ENCODE measurements at places on chromosomes 5 and 9.

DNA sequence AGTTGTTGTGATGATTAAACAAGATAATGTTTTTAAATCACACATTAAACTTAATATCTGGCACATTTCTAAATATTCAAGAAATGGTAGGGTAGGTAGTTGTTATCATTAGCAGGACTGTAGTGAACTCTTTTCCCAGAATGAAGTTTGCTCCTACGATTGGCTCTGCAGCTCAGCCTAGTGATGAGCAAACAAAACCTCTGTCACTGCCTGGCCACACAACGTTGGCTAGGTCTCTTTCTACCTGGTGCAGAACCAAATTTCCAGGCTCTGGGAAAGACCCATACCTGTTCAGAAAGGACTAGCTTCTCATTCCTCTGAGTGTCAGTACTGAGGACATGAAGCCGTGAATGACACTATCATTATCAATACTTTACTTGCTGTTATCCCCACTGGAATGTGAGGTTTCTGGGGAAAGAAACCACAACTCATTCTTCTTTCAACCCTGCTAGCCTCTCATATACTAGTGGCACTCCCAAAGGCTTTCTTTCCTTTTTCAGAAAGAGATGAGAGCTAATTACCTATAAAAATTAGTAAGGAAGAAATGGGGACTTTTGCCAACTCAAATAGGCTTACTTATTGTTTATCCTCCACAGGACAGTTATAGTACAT, 219.3 kb upstream of the TRIM32 start:
- no peak for DNase-seq

GRCh38 chr5:123098767-123099513, 9.9 kb downstream of the PRDM6 start:
- no peak for DNase-seq

GRCh38 chr9:92944921-92945320, 2.4 kb upstream of the FGD3 start:
- no peak for DNase-seq

GRCh38 chr5:169921949-169922348, 58.3 kb downstream of the INSYN2B start:
- DNase-seq = no peak

GRCh38 chr9:104094534-104095015, 466 bp downstream of the SMC2 start:
- peak; percentile 8 for DNase-seq

DNA sequence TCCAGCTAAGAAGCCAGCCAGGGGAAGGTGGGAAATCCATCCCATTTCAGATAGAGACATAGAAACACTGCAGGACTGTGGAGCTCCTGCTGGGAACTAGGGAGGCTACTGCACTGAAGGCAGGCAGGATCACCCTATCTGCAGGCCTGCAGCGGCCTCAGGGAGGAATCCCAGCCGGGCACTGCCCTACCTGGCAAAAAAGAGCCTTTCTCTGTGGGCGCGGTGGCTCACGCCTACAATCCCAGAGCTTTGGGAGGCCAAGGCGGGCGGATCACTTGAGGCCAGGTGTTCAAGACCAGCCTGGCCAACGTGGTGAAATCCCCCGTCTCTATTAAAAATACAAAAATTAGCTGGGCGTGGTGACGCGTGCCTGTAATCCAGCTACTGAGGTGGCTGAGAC, 71.4 kb upstream of the PHYKPL start:
- DNase-seq = no peak

GRCh38 chr5:158154226-158155005, 295.5 kb upstream of the CLINT1 start:
- no peak for DNase-seq

DNA sequence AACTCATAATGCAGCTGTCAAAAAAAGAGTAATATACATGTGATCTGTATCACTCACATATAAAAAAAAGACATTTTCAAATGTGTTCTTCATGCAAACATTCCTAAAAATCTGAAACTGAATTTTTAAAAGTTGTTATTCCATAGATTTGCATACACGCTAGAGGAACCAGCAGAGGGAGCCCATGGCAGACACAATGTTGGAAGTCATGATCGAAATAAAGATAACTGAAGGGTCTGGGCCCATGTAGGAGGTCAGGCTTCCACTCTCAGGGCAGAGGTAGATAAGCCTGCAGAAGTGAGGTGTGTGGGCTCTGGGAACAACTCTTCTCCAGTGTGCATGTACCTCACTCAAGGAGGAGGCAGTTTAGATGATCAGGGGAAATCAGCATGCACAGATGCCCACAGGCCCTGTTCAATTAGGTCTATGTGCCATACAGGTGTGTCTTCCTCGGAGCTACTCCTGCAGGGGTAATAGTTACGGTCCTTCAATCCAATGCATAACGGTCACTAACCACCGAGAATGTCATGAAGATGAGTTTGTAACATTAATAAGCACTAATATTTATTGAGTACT, 208.6 kb downstream of the EPB41L4A start:
- DNase-seq = no peak

- DNase-seq = no peak
Observed at GRCh38 chr5:74310997-74311930, 329.3 kb downstream of the ENC1 start.

GRCh38 chr5:139747583-139748504, 47.8 kb upstream of the PSD2 start:
- no peak for DNase-seq

GRCh38 chr9:31471010-31471409, 913.4 kb upstream of the ACO1 start:
- DNase-seq = no peak

DNA sequence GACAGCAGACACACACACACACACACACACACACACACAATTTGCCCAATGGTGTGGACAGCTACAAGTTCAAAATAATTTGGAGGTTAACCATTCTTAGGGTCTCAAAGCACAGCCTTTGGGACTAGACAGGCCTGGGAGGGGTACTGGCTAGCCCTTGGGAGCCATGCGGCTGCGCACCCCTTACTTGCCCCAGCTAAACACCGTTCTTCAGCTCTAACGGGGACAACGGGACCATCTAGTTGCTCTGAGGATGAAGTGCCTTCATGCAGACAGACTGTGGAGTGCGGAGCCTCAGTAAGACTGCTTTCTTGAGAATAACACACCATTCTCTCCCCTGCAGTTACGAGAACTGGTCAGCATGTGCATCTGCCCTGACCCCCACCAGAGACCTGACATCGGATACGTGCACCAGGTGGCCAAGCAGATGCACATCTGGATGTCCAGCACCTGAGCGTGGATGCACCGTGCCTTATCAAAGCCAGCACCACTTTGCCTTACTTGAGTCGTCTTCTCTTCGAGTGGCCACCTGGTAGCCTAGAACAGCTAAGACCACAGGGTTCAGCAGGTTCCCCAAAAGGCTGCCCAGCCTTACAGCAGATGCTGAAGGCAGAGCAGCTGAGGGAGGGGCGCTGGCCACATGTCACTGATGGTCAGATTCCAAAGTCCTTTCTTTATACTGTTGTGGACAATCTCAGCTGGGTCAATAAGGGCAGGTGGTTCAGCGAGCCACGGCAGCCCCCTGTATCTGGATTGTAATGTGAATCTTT, 64.6 kb downstream of the PSMB7 start:
- no peak for DNase-seq

DNA sequence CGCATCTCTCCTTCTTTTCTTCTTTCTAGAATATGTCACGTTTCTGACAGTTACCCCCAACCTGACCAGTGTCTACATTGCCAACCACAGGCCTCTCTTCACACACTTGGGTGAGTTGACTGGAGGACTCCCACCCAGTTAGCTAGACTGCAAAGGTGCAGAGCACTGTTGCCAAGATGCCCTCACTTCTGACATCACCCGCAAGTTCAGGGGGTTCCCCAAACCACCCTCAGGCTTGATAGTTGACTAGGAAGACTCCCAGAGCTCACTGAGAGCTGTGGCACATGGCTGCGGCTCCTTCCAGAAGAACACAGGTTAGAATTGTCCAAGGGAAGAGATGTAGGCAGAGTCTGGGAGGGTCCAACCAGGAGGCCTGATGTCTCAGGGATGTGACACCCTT, 17.2 kb downstream of the ADAMTS13 start:
- no peak for DNase-seq

DNA sequence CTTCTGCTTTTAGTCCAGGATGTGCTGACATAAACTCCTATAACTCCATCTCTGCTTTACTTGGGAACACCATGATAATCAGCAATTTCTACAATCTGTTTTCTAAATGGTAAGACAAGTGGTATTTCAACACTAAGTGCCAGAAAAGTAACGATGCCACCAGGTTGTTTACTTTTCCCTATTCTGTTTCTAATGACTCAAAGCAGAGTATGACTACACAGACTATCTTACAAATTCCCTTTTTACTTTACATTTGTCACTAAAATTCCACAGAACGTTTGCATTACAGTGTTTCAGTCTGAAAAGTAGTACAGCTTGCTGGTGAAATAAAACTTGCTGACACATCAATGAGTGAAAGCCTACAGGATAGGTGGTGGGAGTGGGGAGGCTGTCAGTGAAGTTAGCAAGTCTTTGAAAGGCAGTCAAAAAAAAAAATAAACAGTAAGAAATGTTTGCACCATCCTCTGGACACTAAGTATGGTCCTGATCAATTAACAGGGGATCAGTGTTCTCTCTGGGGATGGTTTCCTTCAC, 186.5 kb downstream of the LURAP1L start:
- no peak for DNase-seq

GRCh38 chr5:71684309-71684708, 34.8 kb upstream of the CARTPT start:
- no peak for DNase-seq

DNA sequence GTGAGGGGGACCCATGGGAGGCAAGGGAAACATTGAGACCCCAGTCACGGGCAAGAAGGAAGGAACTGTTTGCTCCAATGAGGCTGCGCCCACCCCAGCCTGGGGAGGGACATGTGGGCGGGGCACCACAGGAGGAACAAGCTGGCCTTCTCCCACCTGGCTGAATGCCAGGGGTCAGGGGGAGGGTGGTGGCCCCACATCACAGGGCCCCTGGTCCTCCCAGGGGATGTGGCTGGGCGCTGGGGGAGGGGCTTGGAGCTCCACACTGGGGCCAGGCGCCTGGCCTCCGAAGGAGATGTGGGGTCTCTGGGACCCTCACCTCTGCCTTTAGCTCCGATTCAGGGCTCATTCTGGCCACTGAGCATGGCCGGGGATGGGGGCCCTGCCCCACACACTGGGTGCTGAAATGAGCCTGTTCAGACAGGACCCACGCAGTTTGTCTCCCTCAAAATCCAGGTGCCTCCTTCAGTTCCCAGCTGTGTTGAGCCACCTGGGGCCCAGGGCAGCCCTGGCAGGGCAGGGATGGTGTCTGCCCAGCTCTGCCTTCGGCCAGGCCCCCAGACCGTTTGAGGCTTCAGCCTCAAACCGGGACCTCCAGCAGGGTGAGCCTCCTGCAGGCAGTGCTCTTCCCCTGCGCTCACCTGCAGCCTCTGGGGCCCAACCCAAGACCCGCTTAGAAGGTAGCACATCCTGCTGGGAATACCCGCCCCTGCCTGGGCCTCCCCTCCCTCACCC, 33.2 kb upstream of the NOTCH1 start:
- no peak for DNase-seq

- DNase-seq = no peak
Observed at GRCh38 chr5:72494623-72495124, 12.5 kb downstream of the ZNF366 start.

DNA sequence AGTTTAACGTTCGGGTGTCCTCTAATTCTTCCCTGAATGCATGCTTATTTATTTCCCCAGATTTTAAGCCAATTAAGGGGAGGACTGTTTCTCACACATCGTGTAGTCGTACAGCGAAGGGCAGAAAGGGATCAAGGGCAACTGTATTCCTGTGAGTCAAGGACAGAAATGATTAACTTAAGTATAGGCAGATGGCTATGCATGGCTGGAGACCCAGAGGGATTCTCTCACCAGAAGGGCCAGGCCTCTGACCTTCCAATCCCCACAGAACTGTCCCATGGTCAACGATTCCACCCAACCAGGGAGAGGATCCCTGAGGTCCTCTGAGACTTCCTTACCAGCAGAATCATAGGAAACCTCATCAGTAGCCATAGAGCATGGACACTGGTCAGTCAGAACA, 161.8 kb upstream of the MAP1B start:
- DNase-seq = no peak

GRCh38 chr5:45060724-45061123, 252.0 kb downstream of the MRPS30 start:
- no peak for DNase-seq

- no peak for DNase-seq
Observed at GRCh38 chr5:116876240-116876840, 301.7 kb upstream of the SEMA6A start.

DNA sequence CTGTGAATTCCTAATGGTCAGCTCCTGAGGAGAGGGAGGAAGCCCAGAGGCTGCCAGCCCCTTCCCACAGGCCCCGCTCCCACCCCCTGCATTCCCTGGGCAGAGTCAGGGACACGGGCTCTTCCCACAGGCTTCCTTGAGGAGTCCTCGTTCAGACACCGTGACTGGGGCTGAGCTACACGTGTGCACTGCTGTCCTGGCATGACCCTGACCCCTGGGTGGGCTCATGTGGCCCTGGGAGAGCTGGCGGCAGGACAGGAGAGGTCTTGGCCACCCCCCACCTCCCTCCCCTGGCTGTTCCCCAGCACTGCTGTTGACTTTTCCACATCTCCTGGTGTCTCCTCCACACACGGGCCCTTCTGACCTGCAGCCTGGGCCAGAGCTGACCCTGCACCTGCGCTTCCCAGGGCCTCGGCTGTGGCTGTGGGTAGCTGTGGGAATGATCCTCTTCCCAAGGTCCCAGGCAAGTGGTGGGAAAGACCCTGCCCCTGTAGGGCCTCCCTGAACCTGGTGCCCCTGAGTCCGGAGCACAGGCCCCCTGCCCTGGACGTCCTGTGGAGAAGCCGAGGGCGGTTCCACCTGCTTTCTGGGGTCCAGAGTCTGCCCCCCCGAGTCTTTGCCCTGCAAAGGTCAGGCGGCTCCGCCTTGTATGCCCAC, 56.5 kb upstream of the NKD2 start:
- DNase-seq = no peak

GRCh38 chr5:156942064-156942463, 21.0 kb downstream of the TIMD4 start:
- DNase-seq = no peak

- no peak for DNase-seq
Observed at GRCh38 chr9:78354324-78354973, 57.5 kb downstream of the PSAT1 start.

- no peak for DNase-seq
Observed at GRCh38 chr5:77776554-77777206, 541 bp upstream of the TBCA start.

DNA sequence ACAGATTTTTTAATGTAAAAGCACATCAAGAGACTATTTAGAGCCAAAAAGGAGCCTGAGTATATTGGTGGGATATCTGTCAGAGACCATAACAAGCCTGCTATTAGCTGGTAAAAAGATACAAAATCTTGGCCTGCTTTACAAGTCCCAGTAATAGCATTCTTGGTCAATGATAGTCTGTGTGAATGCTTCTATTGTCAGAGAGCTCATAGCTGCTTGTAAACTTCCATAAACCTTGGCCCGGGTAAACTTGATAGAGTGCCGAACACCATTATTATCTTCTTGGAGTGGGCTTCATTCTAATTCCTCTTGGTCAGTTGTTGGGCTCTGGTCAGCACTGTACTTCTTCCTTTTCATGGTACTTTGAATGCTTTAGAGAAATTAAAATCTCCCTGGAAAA, 64.0 kb downstream of the UBAP1 start:
- DNase-seq = no peak

- DNase-seq = no peak
Observed at GRCh38 chr9:11646831-11647230, 1034.0 kb upstream of the PTPRD start.

Measured in NT2/D1 (cell line).